Camera-type eye (tissue), 1 donor: ENCODE measurements at places on chromosomes 1 and 21. TPM values are rescaled to one million over a fixed set of nuclear protein-coding genes. Genes with fewer than 3 reads are reported as not detected.

Gene CD164L2
- total RNA-seq: not detected

Gene SYT14
- total RNA-seq: 23.6 TPM

Gene OR11L1
- total RNA-seq: not detected

Gene KLHDC7A
- 1.3 TPM for total RNA-seq

Gene UMODL1
- 0.16 TPM for total RNA-seq

Gene CFAP57
- 1.2 TPM for total RNA-seq

Gene CYP4Z1
- 0.33 TPM for total RNA-seq

Gene TMEM125
- total RNA-seq: 1.6 TPM

Gene APOBEC4
- not detected for total RNA-seq

Gene LCE3D
- total RNA-seq: not detected

Gene GIPC2
- total RNA-seq: 2.1 TPM

Gene EPHB2
- total RNA-seq: 118 TPM

Gene SLAMF9
- total RNA-seq: not detected

Gene CDA
- total RNA-seq: not detected

Gene MROH9
- total RNA-seq: not detected

Gene MYBPH
- total RNA-seq: 4.5 TPM

Gene OR2L13
- 0.71 TPM for total RNA-seq

Gene FLG2
- total RNA-seq: 0.88 TPM

Gene TSPAN1
- total RNA-seq: 0.49 TPM

Gene RGSL1
- total RNA-seq: not detected

Gene TRIM58
- total RNA-seq: 7.0 TPM

Gene PLEKHA6
- total RNA-seq: 17.5 TPM
